Activated CD4-positive, alpha-beta T cell treated with anti-CD3 and anti-CD28 coated beads for 4 hours (primary cell): ENCODE measurements at places on chromosomes 12 and 14.

GRCh38 chr12:81079280-81080076 is 1.6 kb downstream of the ACSS3 start:
- no peak for DNase-seq

DNA sequence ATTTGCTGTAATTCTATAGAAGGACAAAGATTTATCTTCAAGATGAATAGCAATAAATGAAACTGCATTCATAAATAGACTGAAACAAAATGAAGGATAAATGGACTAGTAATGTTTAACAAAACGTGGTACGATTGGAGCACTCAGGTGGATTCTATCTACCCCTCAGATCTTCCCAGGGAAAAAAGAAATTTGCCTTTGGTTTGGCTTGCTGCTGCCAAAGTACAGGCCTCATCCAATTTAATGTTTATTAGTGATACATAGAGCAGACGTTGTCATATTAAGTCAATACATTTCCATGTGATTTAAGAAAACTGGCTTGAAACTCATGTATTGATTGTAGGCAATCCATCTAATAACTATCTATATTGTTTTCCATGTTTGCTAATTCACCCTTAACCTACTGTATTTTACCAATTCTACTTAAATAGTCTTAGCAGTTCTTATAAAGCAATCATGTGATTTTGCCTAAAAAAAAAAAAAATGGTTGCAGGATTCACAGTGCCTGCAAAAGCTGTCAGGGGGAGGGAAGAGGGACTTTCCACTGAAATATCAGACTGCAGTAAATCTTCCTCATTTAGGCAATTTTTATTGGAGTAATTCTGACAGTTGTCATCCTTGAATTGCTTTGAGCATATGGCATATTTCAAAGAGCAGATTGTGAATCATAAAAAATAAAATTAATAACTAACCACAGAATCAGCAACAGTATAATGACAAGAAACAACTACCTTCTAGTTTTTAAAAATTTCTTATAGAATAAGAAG is 242.2 kb upstream of the NPAS3 start:
- no peak for DNase-seq

DNA sequence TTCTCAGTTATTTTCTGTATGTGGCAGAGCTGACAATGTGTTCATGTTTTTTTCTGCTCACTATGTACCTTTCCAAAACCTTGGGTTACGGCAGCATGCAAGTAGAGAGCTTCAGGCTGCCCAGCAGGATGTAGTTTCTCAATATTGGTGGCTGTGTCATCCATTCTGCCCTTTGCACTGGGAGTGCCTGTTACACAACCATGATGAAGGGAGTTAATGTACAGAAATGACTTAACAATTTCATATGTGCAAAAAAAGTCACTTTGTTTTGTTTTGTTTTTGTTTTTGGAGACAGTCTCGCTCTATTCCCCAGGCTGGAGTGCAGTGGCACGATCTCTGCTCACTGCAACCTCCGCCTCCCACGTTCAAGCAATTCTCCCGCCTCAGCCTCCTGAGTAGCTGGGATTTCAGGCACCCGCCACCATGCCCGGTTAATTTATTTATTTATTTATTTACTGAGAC is 6.1 kb upstream of the CNIH1 start:
- DNase-seq = no peak

DNA sequence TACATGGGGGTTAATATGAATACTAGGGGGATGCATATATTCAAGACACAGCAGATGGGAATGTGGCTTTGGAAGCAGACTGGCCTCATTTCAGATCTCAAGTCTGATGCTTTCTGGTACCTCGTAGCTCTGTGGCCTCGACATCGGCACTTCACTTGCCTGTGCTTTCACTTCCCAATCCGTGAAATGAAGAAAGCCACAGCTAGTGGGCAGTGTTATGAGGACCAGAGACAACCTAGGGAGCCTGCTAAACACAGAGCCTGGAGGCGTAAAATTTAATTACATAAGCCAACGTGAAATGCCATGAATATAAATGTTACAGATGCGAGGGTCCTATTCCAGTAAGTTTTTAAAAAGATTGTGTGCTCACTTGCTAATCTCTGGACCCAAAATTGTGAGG is 286.0 kb downstream of the TMEM132D start:
- no peak for DNase-seq

- DNase-seq = no peak
These were observed 4.0 kb downstream of the CHURC1 start for GRCh38 chr14:64918216-64918615.

DNA sequence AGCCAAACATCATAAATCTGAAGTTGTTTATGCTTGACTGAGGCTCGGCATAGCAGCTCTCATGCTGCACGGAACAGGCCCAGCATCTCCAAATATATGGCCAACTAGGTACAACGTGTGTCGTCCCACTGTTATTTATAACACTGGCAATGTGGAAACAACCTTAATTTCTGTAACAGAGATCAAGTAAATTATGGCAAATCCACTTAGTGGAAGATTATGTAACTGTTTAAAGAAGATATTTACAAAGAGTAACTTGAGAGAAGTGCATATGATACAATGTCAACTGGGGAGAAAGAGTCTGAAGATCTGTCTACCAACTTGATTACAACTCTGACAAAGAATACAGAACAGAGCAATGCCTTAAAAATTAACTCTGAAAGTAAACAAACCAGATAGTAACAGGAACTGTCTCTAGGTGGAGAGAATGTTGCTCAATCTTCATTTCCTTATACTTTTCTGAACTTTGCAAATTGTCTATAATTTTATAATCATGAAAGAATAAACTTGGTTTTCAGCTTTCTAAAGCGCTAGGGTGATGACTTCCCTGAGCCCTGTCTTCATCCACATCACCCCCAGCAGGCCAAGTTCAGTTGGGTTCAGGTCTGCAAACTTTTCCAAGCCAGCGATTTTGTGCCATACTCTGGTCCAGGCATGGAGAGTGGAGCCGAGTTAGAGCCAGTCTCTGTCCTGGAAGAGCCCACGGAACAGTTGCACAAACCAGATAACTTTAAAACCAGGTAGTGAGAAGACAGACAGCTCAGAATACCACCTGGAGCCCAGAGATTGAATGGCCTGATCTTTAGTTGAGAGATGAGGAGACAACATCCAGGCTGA is 44.3 kb upstream of the BDKRB2 start:
- no peak for DNase-seq

DNA sequence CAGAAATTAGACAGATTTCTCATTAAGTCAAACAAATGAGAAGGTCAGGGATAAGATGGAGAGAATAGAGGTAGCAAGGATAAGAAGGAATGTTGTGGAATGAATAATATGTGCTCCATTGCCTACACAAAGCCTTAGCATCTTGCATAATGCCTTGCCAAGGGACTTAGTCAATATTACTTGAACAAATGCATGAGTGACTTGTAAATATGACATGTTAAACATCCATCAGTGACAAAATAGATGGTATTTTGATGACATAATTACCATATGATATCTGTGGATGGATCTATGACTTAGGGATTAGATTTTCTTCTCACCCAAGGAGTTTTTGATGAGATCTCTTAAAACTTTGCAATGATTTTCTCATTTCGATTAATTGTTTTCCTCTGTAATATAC is 194.1 kb upstream of the RASSF8 start:
- DNase-seq = no peak

GRCh38 chr14:59148334-59148900 is 40.0 kb upstream of the DAAM1 start:
- DNase-seq = no peak

GRCh38 chr14:66041582-66041981 is 444.6 kb upstream of the CCDC196 start:
- DNase-seq = no peak

DNA sequence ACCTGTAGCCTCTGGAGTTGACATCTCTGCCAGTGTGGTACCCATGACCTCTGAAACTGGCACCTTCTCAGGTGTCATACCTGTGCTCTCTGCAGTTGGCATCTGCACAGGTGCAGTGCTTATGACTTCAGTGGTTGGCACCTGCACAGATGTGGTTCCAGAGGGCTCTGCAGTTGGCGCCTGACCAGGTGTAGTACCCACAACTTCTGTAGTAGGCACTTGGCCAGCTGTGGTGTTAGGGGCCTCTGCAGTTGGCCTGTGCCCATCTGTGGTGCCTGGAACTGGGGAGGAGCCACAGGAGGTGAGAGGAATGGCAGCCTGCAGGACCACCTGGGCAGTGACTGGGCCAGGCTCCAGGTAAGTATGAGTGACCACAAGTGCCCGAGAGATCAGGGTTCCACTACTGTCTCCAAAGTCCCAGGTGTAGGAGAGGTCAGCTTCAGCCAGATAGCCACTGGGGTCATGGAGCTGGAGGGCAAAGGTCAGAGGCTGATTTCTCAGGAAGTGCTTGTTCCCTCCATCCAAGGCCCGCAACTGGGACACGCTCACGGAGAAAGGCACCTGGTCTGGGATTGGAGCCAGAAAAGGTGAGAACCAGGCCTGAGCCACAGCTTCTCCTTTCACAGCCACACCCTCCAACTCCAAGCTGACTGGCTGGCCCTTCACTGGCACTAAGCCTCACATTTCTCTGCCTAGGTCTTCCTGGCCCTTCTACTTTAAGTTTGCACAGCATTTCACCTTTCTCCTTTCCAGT is 8.6 kb downstream of the PMEL start:
- DNase-seq = no peak

DNA sequence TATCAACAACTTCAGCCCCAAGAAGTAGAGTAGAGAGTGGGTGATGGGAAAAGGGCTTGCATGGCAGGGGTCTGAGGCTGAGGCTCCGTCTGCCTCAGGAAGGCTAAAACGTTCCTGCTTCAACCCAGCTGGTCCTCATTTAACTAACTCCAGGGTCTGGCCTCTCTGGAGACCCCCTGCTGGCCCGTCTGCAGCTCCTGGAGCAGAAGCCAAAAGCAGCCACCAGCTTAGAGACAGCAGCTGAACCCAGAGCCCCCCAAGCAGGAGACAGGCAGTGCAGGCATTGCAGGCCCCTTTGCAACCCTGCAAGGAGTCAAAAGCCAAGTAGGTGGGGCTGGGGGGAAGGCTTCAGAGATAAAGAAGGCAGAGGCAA is 25.1 kb upstream of the LTBP2 start:
- no peak for DNase-seq

- no peak for DNase-seq
These were observed 307.2 kb downstream of the ADGRD1 start for GRCh38 chr12:131260954-131261353.

DNA sequence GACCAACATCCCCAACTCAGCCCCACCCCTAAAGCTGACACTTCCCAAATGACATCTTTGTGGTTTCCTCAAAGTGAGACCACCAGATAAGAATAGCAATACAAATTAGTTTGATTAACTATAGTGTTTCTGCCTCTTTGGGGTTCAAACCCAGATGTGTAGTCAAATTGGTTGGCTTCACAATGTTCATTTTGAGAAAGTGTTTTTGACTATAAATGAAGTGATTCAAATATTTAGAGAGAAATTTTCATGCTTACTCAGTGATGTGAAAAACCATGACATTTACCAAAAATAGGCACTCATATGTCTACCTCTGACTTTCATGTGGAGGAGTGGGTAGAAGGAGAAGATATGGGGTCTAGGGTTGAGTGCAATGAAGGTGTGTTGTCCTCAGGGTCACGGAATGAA is 218.4 kb downstream of the BCAT1 start:
- no peak for DNase-seq

- peak; percentile 57 for DNase-seq
These were observed 99.9 kb downstream of the NINJ2 start for GRCh38 chr12:563250-563781.
